ENCODE measurements at places on chromosomes 5 and 9.

DNA sequence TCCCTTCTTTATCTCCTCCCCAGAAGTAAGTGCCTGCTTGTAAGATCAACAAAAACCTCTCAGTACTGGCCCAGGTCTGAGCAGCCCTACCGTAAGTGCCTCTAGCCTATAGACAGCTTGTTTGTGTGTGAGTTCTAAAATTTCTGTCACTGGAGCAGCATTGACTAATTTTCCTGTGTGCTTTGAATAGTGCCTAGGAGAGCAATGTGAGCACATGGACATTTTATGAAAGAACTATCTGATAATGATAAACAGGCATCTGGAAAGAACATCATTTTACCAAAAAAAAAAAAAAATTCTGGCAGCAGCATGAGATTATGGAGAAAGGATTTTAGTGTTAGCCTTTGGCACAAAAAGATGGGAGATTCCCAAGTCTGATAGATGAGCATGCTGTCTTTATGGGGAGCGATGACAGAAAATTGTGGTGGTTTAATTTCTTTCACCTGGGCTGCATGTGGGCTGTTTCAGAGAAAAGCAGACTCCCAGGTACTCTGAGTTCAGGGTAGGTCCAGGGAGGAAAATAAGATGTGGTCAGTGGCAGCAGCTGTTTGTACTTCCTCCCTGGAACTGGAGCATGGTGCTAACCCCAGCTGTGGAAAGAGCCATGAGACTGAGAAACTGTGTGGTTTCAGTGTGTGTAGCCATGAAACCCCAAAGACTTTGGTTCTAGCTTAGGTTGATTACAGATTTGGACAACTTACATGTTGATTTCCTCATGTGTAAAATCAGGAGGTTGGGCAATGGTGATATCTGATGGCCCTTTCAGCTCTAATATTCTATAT is 419.9 kb downstream of the NTRK2 start:
- no peak for DNase-seq

- DNase-seq = no peak
These were observed 57.9 kb upstream of the BNC2 start for GRCh38 chr9:16928179-16928945.

GRCh38 chr9:6945816-6946215 is 188.0 kb downstream of the KDM4C start:
- DNase-seq = no peak

DNA sequence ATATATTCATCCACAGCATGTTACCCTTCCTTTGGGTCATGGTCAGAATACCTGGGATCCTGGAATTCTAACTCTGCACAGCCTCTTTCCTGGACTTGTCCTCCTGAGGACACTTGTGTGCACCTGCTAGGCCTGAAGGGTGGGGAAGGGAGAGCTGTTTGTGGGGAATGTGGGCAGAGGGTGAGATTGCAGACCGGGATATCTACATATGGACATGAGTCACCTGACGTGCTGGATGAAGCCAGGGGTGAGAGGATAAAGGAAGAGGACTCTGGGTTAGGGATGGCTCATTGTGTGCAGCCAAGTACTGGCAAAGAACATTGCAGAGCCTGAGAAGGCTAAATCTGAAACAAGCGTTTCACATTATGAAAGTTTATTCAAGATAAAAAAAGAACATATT is 241.4 kb upstream of the RPS23 start:
- DNase-seq = no peak

- DNase-seq = no peak
These were observed 37.4 kb downstream of the C9orf50 start for GRCh38 chr9:129583308-129584038.

- no peak for DNase-seq
These were observed 2.8 kb upstream of the HMCN2 start for GRCh38 chr9:130262771-130263170.

GRCh38 chr9:89603767-89604665 is 796 bp upstream of the GADD45G start:
- no peak for DNase-seq
